ENCODE measurements at places on chromosomes 2 and 18. TPM values are rescaled to one million over a fixed set of nuclear protein-coding genes. Genes with fewer than 3 reads are reported as not detected.

GRCh38 chr2:125169022-125169763 is 1144.1 kb downstream of the CNTNAP5 start:
- no peak for DNase-seq

LAMA3 gene
- total RNA-seq, result 1.2 TPM

ITM2C gene
- total RNA-seq, result 110 TPM

STEAP3 gene
- total RNA-seq, result under 0.01 TPM

DNA sequence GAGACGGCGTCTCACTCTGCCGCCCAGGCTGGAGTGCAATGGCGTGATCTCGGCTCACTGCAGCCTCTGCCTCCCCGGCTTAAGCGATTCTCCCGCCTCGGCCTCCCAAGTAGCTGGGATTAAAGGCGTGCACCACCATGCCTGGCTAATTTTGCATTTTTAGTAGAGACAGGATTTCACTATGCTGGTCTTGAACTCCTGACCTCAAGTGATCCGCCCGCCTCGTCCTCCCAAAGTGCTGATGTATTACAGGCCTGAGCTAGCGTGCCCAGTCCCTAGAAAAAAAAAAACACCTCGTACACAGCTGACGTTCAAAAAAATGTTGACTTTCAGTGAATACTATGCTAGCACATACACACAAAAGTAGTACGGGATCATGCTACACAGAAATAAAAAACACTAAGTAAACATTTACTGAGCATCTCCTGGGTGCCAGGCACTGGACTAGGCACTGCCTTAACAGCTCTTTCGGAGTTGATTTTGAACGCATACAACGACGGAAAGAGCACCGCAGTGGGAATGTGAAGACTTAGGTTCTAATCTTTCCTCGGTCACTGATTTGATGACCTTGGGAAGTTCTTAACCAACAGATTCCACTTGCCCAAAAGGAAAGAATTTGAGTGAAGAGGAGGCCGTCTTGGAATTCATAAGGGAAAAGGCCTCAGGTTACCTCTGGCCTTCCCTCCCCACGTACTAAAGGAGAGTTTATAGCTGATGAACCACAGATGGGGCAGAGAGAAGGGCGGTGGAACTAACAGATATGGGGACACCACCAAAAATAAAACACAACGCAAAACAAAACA is 1.1 kb downstream of the DNAJC27 start:
- DNase-seq, result no peak

DNA sequence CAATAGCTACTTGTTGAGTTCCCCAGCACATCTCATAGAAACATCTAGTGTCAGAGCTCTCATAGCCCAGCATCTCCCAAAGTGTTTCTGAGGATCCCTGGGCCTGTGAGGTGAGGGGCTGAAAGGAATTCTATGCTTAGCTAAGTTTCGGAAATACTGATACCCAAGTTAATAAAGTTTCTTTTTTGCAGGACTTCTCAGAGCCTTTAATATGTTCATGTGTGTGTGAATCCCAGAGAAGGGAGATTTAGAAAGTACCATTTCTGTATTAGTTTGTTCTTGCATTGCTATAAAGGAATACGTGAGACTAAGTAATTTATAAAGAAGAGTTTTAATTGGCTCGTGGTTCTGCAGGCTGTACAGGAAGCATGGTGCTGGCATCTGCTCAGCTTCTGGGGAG is 211.2 kb downstream of the TSN start:
- no peak for DNase-seq

CNDP1 gene
- under 0.01 TPM for total RNA-seq

GRCh38 chr2:40147360-40147759 is 304.5 kb downstream of the SLC8A1 start:
- DNase-seq, result no peak

GRCh38 chr2:76639171-76639680 is 883.0 kb downstream of the LRRTM4 start:
- no peak for DNase-seq

FAM110C gene
- 8.6 TPM for total RNA-seq

DNA sequence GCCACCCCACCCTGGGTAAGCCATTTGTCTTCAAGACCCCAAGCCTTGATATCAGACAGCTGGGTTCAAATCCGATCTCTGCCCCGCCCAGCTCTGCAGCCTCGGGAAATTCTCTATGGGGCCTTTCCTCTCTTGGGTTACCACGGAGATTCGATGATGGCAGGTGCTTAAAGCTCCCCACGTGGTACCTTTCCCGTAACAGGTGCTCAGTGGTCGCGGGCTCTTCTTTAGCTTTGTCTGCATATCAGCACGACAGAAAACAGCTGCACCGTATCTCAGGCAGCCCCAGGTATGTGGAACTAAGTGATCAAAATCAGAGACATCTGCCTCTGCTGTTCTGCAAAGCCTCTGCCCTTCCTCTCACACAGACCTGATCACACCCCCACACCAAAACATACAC is 37.4 kb downstream of the TTC32 start:
- DNase-seq, result no peak

TDRD15 gene
- under 0.01 TPM for total RNA-seq

CHST9 gene
- total RNA-seq, result 2.4 TPM

CCBE1 gene
- 32.6 TPM for total RNA-seq

DNA sequence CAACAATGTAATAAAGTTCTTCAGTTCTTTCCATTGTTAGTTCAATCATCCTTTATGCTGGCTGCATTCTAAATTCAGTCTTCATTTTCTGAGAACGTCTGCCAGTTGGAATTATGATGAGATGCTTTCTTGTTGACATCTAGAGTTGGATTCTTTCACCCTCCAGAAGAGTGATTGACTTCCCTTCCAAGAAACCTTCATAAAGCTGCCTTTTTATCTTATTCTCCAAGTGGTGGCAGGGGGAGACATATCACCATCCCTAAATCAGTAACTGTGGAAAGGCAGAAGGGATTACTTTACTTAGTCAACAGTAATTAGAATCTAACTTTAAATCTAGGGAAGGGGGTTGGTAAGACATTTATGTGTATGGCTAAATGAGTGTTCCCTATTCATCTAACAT is 86.8 kb upstream of the GULP1 start:
- DNase-seq, result no peak

DNA sequence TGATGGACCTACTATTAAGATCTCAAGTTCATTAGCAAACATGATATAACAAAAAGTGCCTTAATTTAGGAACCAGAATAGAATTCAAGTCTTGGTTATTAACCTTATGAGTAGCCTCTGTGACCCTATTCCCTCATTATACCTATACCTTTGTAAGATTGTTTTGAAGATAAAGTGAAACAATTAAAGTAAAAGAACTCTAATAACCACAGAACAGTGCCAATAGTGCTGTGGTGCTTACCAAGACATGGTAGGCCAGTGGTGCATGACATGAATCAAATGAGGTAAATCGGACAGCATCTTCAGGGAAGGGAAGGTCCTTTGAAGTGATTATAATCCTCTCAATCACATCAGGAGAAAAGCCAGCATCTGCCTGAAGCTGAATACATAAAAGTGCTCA is 36.4 kb downstream of the METTL4 start:
- no peak for DNase-seq

ADGRF3 gene
- under 0.01 TPM for total RNA-seq
